ENCODE measurements at places on chromosomes 7 and 10.

GRCh38 chr10:17669185-17669872 lies 25.4 kb downstream of the STAM start:
- peak; percentile 69 for DNase-seq

DNA sequence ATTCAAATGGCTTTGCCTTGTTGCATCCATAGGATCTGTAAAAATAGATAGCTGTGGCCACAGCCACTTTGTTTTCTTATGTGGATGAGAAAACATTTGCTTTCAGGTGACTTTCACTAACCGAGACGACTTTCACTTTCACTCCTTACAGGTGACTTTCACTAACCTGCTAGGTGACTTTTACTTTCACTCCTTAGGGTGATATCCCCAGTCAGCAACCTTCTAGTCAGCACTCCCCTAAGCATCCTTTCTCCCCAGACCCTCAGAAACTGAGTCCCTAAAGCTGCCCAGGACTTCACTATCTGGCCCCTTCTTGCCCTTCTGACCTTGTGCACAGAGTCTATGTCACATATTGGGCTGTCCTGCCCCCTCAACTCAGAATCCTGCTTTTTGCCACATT lies 177.5 kb downstream of the RELN start:
- DNase-seq: no peak

DNA sequence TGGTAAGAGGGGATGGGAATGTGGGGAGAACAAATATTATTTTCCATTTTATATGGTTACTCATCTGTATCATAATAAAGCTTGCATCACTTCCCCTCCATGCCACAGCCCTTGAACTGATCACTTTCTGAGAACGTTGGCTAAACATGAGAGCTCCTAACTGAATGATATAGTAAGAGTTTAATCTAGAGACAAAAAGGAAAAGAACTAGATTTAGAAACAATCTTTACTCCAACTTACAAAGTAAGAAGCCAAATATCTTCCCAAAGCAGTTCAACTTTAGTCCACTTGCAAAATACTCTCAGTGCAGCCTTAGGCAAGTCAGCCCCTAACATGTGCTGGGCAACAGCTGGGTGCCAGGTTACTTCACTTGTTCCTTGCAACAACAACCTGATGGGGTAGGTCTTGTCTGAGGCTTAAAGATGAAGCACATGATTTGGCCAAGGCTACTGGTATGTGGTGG lies 20.3 kb downstream of the SMURF1 start:
- DNase-seq: no peak

DNA sequence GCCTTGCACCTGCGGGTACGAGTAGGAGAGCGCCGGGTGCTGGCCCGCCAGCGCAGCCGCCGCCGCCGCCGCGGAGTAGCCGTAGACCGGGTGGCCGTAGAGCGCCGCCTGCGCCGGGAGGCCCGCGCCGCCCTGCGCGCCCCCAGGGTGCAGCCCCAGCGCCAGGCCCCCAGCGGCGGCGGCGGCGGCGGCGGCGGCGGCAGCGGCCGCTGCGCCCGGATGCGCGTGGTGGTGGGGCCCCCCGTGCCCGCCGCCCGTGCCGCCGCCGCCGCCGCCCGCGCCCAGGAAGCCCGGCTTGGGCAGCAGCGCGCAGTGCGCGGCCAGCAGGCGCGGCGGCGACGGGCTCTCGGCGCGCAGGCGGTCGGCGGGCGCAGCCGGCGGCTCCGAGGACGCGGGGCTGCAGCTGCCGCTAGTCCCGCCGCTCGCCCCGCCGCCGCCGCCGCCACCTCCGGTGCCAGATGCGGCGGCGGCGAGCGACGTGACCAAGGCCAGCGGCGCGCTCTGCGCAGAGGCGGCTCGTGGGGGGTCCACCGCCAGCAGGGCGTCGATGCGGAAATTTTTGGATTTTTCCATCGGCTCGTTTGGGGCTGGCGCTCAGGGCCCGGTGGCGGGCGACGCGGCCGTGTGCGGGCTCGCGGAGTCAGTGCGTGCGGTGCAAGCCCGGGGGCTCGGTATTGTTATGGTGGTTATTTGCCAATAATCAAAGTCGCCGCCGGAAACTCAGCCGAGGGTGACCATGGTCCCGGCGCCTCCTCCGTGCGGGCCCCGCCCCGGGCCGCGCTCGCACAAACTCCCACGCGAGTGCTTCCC lies 480 bp downstream of the MNX1 start:
- no peak for DNase-seq

DNA sequence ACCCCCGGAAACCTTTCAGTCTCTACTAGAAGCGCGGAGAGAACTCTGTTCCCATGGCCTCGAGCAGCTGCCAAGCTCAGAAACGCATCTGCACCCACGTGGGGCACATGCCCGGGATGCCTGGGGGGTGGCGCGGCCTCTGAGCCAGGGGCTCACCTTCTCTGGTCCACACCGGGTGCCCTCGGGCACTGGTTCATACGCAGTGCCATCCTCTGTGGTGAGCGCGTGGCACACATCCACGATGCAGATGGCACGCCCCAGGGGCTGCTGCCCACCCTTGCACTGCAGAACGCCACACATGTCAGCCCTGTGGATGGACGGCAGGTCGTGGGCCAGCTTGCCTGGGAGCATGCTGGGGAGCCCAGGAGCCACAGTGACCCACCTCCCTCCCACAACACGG lies 6.5 kb downstream of the ADAM8 start:
- DNase-seq: no peak

DNA sequence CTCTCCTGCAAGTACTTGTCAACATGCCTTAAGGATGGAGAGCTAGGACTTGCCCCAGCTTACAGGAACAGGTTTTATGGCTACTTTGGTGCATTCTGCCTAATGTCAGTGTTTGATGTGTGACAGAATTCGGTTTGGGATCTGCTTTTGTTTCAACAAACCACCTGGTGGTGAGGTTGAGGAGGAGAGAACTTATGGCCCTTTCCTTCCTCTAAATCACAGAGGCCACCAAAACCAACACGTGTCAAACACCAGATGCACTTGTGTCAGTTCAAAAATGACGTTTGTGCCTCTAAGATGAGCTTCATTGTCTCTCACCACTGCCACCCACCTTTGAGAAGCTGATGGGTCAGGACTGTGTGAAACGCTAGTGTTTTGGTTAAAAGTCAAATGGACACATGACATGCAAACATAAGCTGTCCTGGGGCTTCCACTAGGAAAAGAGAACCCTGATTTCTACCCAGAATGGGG lies 83.9 kb downstream of the OSBPL3 start:
- no peak for DNase-seq

DNA sequence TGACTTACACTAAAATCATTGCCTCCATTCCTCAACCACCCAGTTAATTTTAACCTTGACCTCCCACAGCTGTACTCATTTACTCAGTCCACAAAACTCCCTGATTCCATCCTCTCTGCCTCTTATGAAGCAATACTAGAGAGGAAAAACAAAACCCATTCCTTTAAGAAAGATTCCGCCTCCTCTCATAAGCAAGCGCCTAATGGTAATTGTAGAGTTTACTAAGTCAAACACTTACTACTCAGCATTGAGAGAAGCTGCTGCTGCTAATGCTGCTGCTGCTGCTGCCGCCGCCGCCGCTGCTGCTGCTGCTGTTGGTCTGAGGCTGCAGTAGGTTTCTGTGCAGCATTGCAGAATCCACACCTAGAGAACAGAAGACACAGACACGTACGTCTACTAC lies 2.1 kb upstream of the ADD3 start:
- DNase-seq: no peak

DNA sequence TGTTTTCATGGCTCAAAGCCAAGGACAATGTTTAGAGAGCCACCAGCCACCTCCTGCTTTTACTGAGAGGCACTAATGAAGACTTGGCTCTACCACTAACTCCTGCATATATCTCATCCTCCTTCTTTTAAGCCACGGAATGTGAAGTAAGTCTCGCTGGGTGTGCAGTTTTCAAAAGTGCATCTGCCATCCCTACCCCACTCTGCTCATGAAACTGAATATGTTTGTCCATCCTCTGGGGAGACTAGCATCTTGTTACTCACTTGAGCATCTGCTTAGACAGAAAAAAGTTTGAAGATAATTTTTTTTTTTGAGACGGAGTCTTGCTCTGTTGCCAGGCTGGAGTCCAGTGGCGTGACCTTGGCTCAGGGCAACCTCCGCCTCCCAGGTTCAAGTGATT lies 40.8 kb downstream of the EPDR1 start:
- no peak for DNase-seq

DNA sequence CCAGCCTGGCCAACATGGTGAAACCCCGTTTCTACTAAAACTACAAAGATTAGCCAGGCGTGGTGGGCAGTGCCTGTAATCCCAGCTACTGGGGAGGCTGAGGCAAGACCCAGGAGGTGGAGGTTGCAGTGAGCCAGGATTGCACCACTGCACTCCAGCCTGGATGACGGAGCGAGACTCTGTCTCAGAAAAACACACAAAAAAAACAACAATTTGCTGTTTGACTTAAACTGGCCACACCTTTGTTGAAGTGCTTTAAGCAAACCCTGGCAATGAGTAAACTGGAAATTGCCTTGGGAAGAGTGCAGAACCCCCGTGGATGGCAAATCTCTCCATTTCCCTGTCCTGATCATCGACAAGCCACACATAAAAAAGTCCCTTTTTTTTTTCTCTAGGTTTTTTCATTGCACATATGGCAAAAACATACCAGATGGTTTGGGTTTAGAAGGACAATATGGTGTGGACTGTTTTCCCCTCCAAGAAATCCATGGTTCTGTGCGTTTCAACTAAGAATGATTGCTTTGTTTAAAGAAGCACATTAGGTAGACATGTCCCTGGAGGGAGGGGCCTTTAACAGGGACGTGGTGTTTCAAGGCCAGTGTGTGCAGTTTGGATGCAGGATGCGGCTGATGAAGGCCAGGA lies 76.9 kb downstream of the NRP1 start:
- DNase-seq: no peak

DNA sequence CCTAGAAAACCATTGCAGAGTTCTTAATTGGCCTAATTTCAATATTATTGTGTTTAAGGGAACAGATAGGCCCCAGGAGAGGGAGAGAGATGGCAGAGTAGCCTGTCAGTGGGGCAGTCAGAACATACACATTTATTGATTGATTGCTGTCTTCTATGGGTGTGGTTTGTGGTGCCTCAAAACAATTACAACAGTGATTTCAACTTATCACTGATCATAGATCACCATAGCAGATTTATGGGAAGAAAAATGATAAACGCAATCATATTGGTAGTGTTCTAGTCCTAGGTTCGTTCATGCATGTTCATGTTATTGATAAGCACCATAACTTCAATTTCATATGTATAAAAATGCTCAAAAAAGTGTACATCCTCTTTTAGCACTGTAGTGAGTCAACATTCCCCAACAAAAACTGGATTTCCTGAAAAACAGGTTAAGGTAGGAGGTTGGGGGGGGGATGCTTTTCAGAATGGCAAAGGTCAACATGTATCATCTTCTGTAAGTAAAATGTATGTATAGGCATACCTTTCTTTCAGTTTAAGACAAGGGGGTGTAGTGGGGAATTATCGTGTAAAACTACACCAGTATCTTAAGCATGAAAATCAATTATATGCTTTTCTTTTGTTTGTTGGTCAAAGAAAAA lies 1.1 kb upstream of the TNKS2 start:
- no peak for DNase-seq

DNA sequence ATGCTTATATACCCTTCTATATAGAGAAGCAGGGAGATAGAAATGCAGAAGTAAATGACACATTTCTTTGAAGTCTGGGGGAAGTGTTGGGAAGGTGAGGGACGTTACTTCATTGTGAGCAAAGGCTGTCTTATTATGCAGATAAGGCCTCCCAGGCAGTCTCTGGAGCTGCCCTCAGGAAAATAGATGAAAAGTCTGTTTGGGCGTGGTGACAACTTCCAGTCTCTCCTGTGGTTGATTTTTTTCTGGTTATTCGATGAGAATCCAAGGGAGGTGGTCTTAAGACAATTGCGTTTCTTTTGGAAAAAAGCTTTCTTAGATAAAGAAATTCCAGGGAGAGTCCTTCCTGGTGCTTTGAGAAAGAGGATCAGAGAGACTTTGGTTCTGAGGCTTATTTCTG lies 84.0 kb downstream of the NEUROD6 start:
- DNase-seq: no peak

GRCh38 chr7:96674565-96674964 lies 35.1 kb downstream of the SEM1 start:
- no peak for DNase-seq

DNA sequence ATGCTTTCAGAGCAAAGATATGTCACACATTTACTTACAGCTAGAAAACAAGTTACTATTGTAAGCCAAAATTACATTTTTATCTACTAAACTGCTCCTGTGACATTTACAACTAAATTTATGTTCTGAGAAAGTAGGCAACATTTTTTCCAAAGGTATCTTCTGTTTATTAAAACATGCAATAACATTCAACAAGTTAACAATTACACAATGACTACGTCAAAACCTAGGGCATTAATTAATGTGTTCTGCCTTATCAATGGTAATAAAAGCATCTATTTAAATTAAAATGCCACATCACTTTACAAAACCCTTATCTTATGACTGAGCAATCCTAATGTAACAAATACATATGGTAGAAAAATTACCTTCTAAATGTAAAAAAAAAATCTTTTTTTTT lies 14.9 kb downstream of the ASZ1 start:
- no peak for DNase-seq

GRCh38 chr7:122626785-122627184 lies 72.1 kb downstream of the RNF133 start:
- DNase-seq: no peak

DNA sequence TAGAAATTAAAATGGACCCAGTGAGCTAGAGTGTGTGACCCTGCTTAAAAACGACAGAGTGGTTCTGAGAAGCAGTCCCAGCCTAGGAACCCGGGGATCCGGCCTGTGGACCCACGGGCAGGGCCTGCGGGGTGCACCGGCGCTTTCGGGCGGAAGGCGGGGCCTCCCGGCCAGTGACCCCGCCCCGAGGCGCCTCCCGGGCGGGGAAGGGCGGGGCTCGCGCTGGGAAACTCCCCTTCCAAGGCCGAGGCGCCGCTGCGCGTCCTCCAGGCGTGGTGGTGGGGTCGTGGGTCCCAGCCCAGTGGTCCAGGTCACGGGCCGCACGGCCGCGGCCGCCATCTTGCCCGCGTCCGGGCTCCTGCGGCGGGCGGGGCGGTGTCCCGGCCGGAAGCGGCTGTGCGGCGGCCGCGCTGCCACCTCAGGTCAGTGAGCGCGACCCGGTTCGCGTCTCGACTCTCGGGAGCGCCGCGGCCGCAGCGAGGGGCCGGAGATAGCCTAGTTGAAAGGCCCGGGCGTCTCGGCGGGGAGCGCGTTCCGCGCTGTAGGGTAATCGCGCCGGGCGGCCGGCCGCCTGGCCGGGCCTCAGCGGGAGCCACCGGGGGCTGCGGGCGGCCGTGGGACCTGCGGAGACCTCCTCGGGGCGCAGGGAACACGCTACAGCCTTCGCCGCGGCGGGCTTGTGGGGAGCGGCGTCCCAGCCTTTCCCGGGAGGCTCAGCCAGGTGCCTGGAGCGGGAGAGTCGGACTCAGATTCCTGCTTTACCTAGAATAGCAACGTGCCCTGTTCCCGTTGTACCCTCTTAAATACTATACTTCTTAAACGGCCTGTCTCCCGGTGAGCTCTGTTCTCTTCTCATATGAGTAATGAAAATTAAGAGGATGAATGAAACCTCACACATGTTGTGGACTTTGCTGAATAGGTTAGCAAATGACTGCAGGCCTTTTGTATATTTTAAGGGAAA lies at the start of gene MIOS:
Gene MIOS (plus strand): TSS at position 234 of the 961 bp plus-strand sequence. CDS start 5,592 bp downstream, outside the sequence.
- DNase-seq: peak; percentile 82

GRCh38 chr10:11685787-11686218 lies 56.4 kb upstream of the ECHDC3 start:
- DNase-seq: peak; percentile 31
